ENCODE measurements at places on chromosomes 5 and 9. TPM values are rescaled to one million over a fixed set of nuclear protein-coding genes. Genes with fewer than 3 reads are reported as not detected.
A peak's percentile ranks its signal among the peaks of the same experiment; 100 is the strongest.

DNA sequence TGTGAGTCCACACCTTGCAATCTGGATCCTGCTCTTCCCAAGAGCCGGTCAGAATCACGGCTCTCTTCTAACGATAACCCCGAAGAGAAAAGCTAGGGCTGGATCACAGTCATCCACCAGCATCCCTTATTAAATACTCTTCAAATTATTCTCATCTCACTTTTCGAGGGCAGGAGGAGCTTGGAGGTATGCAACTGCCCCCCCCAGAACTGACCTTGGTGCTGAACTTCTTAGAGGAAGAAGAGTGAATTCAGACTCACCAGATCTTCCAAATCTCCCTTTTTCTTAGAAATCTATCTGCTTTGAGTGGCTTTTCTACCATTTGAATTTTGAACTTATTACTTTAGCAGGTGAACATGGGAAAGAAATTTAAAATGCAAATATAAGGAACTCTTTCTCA, 75.7 kb downstream of the MED10 start:
- H3K4me3 ChIP-seq: no peak overlapping the region
- no peaks in the 10 kb centered on the region for H3K27me3 ChIP-seq
- DNase-seq: no peak
- H3K27ac ChIP-seq: no peak overlapping the region
- no peaks in the 10 kb centered on the region for H3K36me3 ChIP-seq

Gene ENTREP1
- 0.13 TPM for total RNA-seq

DNA sequence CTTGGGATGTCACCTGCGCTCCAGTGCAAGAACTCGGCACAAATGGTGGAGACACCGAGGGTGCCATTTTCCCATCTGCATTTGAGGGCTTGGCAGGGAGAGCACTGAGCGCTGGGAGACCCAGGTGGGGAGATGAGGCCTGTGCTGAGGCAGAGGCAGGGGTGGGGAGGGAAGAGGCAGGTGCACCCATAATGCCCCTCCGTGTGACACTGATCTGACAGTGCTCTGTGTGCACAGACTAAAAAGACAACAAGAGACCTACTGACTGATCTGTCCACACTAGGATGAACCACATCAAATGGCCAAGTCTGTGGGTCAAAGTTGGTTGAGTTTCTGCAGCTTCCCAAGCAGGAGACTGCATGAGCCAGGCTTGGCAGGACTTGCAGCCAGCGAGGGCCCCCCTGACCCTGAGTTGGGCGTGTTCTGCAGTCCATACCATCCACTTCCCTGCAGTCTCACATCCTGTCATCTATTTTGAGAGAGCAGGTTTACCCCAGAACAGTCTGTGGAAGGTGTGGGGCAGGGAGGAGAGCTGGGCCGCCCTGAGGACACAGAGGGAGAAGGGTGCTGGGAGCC, 41.9 kb downstream of the NEK6 start:
- H3K27ac ChIP-seq: peak overlapping the region; percentile 94
- no peaks in the 10 kb centered on the region for H3K36me3 ChIP-seq
- no peak for DNase-seq

Gene FBP2
- not detected for total RNA-seq

DNA sequence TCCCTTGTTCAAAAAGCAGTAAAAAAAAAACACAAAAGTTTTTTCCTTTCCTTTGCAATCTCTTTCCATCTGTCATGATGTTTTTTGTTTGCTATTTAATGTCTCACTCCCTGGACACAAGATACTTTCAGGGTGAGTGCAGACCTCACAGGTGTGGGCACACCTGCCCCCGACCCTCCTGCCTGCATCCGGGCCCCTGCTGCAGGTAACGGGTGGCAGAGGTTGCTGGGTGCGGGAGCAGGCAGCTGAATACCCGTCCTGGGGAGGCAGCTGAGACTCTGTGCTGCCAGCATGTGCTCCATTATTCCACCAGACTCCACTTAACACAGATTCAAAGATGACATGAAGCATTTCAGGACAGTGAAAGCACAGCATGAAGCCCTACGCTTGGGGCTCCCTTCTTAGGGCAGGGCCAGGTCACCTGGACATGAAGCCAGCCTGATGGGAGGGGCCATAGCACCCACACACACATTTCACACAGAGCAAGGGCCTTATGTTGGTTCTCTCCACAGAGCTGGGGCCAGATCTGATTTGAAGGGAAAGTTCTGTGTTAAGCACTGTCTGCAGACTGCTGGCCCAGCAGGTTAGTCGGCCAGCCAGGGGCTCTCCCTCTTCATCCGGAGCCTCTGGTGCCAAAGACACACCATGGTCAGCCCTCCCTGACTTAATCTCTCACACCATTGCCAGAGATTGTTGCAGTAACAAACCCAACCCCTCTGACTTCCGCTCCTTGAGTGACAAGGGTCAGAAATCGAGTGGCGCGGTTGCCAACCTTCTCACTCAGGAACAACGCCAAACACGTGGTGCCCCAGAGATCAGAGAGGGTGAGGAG, 13.0 kb downstream of the NEK6 start:
- peaks cover 73% of the 10 kb centered on the region for H3K4me1 ChIP-seq
- DNase-seq: no peak
- H3K4me3 ChIP-seq: no peak overlapping the region
- peak overlapping the region; percentile 57 for H3K27ac ChIP-seq
- no peaks in the 10 kb centered on the region for H3K36me3 ChIP-seq
- H3K27me3 ChIP-seq: no peaks in the 10 kb centered on the region

GRCh38 chr5:154451957-154452356, 6.2 kb downstream of the SAP30L start:
- H3K4me1 ChIP-seq: peaks cover 7% of the 10 kb centered on the region
- no peaks in the 10 kb centered on the region for H3K27me3 ChIP-seq
- no peak overlapping the region for H3K27ac ChIP-seq
- no peak overlapping the region for H3K4me3 ChIP-seq

Gene PCDHGB4
- total RNA-seq: 0.21 TPM

Gene ELL2
- 68.5 TPM for total RNA-seq

Gene WNT8A
- total RNA-seq: not detected

Gene C5orf52
- not detected for total RNA-seq

Gene CKMT2
- total RNA-seq: not detected

GRCh38 chr5:96785326-96786109, 22.2 kb downstream of the ERAP1 start:
- DNase-seq: no peak
- H3K27me3 ChIP-seq: no peaks in the 10 kb centered on the region
- H3K4me3 ChIP-seq: no peak overlapping the region
- H3K4me1 ChIP-seq: peaks cover 11% of the 10 kb centered on the region

GRCh38 chr5:51974834-51975233, 591.6 kb downstream of the ISL1 start:
- no peak for DNase-seq
- H3K4me3 ChIP-seq: no peak overlapping the region
- no peak overlapping the region for H3K27ac ChIP-seq
- no peaks in the 10 kb centered on the region for H3K4me1 ChIP-seq

- no peaks in the 10 kb centered on the region for H3K4me1 ChIP-seq
- DNase-seq: no peak
- no peaks in the 10 kb centered on the region for H3K36me3 ChIP-seq
- H3K27me3 ChIP-seq: no peaks in the 10 kb centered on the region
Measured at GRCh38 chr5:14882658-14883580, 11.3 kb upstream of the ANKH start.

Gene EQTN
- not detected for total RNA-seq

DNA sequence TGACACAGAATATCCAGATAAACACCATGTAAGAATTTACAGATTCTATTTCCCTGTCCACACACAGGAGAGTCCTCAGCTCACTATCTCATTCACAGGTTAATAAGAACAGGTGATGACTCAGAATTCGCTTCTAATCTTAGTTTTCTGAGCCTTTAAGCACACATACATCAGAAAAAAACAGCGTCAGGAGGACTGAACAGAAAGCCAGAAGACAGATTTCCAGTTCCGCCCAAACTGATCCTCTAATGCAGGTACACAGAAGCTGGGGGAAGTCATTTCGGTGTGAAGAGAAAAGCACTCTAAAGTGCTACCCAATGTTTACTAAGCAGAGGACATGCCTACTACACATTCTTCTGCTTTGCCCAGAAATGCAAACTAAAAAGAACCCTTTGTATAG, 1.6 kb downstream of the CEMIP2 start:
- no peak overlapping the region for H3K27ac ChIP-seq
- no peaks in the 10 kb centered on the region for H3K27me3 ChIP-seq
- H3K4me1 ChIP-seq: peaks cover 18% of the 10 kb centered on the region
- H3K36me3 ChIP-seq: no peaks in the 10 kb centered on the region
- peak overlapping the region; percentile 74 for H3K4me3 ChIP-seq

- no peak overlapping the region for H3K4me3 ChIP-seq
- no peaks in the 10 kb centered on the region for H3K27me3 ChIP-seq
- H3K27ac ChIP-seq: no peak overlapping the region
- no peaks in the 10 kb centered on the region for H3K36me3 ChIP-seq
- H3K4me1 ChIP-seq: peaks cover 10% of the 10 kb centered on the region
Measured at GRCh38 chr9:120935383-120935857, 8.8 kb upstream of the TRAF1 start.

- no peak overlapping the region for H3K4me3 ChIP-seq
- DNase-seq: no peak
- no peaks in the 10 kb centered on the region for H3K36me3 ChIP-seq
Measured at GRCh38 chr5:126384985-126385384, 38.2 kb upstream of the GRAMD2B start.

- H3K4me1 ChIP-seq: no peaks in the 10 kb centered on the region
- no peak for DNase-seq
- H3K4me3 ChIP-seq: no peak overlapping the region
Measured at GRCh38 chr5:169222934-169223594, 77.9 kb downstream of the SLIT3 start.

Gene OTULINL
- 1.8 TPM for total RNA-seq

Gene GCNT4
- total RNA-seq: 0.33 TPM

Gene CDKN2A
- not detected for total RNA-seq

DNA sequence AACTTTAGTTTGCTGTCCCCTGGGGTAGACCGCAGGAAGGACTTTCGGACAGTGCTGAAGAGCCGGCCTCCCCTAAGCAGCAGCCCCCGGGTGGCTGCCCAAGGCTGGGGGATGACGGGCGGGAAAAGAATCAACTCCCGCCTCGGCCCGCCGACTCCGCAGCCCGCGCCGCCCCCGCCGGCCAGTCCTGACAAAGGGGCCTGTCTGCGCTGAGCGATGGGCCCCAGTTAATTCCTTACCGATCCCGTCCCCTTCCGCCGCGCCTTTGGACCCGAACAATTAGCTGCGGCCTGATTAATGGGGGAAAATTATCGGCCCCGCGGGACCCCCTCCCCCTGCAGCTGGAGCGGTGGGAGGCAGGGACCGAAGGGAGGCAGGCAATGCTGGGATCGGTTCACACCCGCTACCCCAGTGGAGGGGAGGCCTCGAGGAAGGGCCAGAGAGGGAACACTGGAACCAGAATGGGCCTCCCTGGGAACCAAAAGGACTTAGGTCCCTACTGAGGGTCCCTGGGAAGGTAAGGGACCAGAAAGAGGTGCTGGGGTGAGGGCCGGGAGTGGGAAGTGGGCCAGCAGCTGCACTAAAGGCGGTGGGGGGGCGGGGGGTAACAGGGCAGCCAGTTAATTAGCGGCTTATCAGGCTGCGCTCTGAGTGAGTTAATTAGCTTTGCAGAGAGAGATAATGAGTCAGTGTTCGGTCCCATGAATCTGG, 4.2 kb downstream of the ARID3C start:
- H3K27me3 ChIP-seq: peaks cover 13% of the 10 kb centered on the region
- H3K36me3 ChIP-seq: no peaks in the 10 kb centered on the region
- no peak overlapping the region for H3K4me3 ChIP-seq
- no peak for DNase-seq
- peaks cover 5% of the 10 kb centered on the region for H3K4me1 ChIP-seq
- H3K27ac ChIP-seq: no peak overlapping the region

DNA sequence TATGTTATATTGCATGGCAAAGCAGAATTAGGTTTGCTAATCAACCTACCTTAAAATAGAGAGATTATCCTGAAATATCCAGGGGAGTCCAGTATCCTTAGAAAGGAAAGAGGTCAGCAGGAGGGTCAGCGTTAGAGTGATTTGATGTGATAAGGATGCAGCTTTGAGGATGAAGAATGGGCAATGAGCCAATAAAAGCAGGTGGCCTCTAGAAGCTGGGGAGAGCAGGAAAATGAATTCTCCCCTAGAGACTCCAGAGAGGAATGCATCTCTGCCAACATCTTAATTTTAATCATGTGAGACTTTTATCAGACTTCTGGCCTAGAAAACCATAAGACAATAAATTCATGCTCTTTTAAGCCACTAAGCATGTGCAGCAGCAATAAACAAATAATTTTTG, 65.7 kb upstream of the SYK start:
- no peaks in the 10 kb centered on the region for H3K4me1 ChIP-seq
- DNase-seq: no peak
- H3K4me3 ChIP-seq: no peak overlapping the region
- H3K27ac ChIP-seq: no peak overlapping the region
- H3K36me3 ChIP-seq: no peaks in the 10 kb centered on the region
- H3K27me3 ChIP-seq: no peaks in the 10 kb centered on the region

GRCh38 chr5:172109749-172110148, 78.3 kb downstream of the STK10 start:
- no peaks in the 10 kb centered on the region for H3K27me3 ChIP-seq
- no peak overlapping the region for H3K4me3 ChIP-seq
- no peak for DNase-seq
- no peak overlapping the region for H3K27ac ChIP-seq
- peaks cover 18% of the 10 kb centered on the region for H3K4me1 ChIP-seq

DNA sequence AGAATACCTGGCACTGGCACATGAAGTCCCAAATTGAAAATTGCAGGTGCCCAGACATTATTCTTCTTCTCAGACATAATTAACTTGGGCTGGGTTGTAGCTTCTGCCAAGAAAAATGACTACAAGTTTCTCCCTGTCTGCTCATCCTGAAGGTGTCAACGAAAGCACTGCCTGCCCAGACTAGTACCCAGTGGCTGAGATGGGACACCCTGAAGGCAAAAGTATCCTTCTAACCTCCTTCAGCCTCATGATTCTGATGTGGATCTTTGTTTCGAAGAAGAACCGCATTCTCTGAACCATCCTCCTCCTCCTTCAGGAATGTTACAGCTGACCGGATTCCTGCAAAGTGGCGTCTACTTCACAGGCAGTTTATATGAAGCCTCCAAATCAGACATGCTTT, 161.1 kb upstream of the FST start:
- H3K36me3 ChIP-seq: no peaks in the 10 kb centered on the region
- no peaks in the 10 kb centered on the region for H3K4me1 ChIP-seq
- H3K27me3 ChIP-seq: no peaks in the 10 kb centered on the region
- no peak overlapping the region for H3K4me3 ChIP-seq
- no peak overlapping the region for H3K27ac ChIP-seq

GRCh38 chr5:87302061-87302460, 34.4 kb downstream of the RASA1 start:
- no peak overlapping the region for H3K4me3 ChIP-seq
- no peaks in the 10 kb centered on the region for H3K36me3 ChIP-seq
- no peak for DNase-seq
- H3K27me3 ChIP-seq: no peaks in the 10 kb centered on the region
- H3K27ac ChIP-seq: no peak overlapping the region

Measured in Panc1 (cell line).